Cardiac muscle cell (in vitro differentiated cells and primary cell): ENCODE measurements at places on chromosomes 2 and 18.

- no peak for DNase-seq
These were observed 28.0 kb upstream of the LTBP1 start for GRCh38 chr2:32918774-32919173.

GRCh38 chr18:2948038-2948437 is 64.9 kb downstream of the LPIN2 start:
- DNase-seq: peak; percentile 78

DNA sequence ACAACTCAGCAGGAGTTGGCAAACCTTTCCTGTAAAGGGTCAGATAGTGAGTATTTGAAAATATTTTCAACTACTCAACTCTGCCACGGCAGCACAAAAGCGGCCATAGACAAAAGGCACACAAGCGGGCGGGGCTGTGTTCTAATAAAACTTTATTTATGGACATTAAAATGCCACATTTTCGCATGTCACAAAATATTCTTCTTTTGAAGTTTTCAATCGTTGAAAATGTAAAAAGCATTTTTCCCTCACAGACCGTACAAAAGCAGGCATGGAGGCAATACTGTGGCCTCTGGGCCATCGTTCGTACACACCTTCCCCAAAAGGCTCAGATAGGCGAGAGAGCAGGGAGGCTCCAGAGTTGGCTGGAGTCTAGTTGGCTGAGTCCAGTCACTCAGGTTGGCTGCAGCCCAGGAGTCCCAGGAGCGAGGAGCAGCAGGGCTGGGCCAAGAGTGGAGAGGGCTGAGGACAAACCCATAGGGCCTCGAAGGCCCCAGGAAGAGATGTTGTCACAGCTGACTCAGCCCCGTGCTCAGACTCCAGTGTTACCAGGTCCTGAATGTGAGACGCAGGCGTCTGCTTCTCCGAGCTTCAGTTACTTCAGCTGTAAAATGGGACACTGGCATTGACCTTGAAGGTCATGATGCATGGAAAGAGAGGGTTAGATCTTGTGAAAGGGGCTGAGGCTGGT is 42.5 kb downstream of the SDC1 start:
- no peak for DNase-seq

GRCh38 chr18:59783138-59783537 is 85.9 kb upstream of the CCBE1 start:
- DNase-seq: peak; percentile 84

DNA sequence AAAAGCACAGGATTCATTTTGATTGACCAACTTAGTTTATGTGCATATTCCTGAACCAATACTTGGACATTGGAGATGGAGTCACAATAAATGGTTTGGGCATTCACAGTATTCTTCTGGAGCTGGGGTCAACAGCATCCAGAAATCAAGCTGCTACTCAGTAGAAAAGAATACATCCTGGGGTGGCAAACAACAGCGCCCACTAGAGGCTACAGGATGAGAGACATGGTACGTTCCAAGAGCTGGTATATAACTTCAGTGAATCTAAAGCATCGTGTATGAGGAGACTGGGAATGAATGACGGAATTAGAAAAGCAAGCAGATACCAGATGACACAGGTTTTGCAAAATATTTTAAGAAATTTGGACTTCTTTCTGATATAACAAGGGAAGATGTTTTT is 142.9 kb upstream of the FIGN start:
- DNase-seq: peak; percentile 51

GRCh38 chr2:234795272-234795920 is 156.4 kb upstream of the SH3BP4 start:
- DNase-seq: no peak

DNA sequence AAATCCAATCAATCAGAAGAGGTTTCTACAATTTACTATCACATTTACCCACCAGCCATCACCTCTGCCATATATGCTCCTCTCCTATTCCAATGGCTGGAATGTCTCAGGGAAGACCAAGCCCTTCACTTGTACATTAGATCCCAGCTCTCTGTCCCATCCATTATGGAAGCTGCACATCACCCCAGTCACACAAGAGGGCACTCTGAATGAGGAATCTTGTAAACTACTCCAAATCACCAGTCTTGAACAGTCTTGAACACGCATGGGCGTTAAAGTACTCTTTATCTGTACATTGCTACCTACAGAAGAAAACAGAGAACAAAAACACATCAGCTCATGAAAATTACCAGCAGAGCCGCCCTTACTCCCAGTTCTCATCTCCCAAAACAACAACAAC is 38.7 kb downstream of the ZC3H8 start:
- peak; percentile 56 for DNase-seq

DNA sequence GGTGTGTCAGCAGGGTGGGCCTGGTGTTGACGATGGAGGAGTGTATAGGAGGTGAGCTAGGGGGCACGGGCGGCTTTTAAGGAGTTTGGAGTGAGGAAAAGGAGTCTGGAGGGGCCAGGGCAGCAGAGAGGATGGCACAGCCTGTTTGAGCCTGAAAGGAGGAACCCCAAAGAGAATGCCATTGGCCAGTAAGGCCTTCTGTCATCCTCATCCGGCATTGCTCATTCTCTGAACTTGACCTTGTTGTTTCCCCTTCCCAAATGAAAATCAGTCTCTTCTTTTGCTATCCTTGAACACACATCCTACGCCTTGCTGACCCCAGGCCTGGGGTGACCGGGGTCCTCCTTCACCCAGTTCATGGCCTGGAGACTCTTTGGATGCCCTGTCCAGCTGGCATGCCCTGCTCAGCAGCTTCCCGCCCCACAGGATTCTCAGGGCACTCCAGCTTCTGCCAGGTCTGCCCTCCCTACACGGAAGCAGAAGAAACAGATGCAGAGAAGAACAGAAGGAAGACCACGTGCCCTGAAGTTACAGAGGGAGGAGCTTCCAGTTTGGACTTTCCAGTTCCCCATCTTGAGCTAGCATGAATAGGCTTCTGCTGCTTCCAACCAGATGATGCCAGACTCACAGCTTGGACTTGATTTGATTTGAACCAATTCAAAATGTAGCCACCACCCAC is 20.5 kb upstream of the KIF3C start:
- no peak for DNase-seq

- peak; percentile 37 for DNase-seq
These were observed 799.3 kb downstream of the BCL11A start for GRCh38 chr2:59754011-59754735.

- peak; percentile 19 for DNase-seq
These were observed 66.7 kb upstream of the SH3RF3 start for GRCh38 chr2:109062145-109062858.

DNA sequence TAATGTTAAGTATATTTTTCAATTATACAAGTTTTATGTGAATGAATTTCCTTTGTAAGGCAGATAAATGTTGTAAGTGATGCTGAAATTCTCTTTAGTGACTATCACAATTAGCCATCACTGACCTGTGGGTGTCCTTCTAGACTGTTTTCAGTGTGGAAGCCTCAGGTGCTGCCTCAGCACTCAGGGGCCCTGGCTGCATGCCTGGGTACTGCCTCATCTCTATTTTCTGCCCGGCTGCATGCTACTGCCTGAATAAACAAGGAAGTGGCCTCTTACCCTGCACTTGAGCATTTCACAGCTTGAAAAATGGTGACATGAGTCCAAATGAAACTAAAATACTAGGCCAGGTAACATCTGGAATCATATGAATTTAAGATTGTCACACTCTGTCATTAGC is 787.6 kb upstream of the SALL3 start:
- peak; percentile 20 for DNase-seq

DNA sequence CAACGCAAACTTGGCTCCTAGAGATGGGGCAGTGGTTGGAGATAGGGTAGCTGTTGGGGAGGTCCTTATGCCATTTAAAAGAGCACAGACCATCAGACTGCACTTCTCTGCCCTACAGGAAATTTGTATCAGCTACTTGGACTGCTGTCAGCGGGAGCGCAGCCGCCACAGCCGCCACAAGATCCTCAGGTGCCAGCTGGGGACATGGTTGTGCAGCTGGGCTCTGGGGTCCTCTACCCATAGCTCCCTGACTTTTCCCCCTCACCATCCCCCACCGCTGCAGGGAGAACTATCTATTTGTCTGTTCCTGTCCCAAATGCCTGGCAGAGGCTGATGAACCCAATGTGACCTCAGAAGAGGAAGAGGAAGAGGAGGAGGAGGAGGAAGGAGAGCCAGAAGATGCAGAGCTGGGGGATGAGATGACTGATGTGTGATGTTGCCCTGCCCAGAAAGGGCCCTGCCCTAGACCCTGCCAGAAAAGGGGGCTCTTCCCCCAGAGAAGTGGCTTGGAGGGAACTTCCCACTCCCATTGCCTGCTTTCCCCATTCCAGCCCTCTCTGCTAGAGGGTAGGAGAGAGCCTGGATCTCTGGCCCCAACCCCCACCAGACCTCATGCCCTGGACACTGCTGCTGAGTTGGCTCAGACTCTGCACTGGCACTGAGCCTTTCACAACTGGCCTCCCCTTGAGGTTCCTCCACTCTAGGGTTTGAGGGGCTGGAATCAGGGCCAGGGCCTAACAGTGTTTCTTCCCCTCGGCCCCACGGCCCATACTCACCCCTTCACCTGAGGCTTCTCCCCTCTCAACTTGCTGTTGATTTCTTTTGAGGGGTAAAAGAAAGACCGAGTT is 7.3 kb downstream of the PRADC1 start:
- no peak for DNase-seq

- DNase-seq: peak; percentile 8
These were observed 548.3 kb upstream of the VWC2L start for GRCh38 chr2:213862407-213863076.

DNA sequence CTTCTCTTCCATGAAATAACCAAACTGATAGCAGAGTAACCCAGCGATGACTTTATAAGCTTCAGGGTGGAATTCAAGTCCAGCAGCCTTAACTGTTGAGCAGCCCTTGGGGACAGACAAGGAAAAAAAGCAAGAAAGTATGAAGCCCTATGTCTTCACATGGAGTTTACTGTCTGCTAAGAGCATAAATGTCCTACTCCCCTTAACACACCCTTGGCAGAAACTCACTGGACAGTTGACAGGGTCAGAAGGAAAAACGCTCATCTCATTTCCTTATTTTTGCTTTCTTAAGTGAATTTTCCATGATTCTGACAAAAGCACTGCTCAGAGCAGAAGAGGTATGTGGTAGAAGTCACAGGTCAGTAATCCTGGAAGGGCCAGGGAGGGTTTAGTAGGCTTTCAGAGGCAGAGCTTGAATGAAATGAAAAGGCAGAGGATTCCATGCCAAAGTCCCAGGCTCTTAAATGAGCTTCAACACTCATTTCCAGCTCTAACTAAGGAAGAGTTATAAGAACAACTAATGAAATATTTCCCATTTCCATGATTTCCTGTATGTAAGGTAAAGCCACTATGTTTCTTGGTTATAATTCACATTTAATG is 683.3 kb upstream of the KLHL29 start:
- no peak for DNase-seq

GRCh38 chr2:56960581-56960980 is 776.8 kb downstream of the CCDC85A start:
- no peak for DNase-seq
